ENCODE measurements at places on chromosomes 7 and 10.
A peak's percentile ranks its signal among the peaks of the same experiment; 100 is the strongest.

DNA sequence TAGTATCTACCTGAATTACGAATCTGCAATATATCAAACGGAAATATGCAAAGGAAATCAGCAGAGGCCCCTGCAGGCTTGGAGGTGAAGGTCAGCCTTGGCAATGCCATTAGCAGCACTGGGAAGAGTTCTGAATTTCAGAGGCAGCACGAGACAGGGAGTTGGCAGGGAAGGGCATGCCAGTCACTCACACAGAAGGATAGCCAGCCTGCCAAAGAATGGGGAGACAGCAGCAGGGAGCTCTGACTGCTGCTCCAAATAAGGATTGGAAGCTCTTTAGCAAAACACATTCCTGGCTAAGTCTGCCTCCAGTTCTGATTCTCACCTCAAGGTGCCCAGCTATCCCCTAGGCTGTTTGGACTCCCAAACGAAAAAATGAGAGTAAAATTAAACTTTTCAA lies 188.0 kb downstream of the PDE1C start:
- no peak for DNase-seq

- no peak for DNase-seq
Observed at GRCh38 chr7:19969859-19970493, 196.6 kb upstream of the TMEM196 start.

GRCh38 chr7:101612885-101613515 lies 16.1 kb downstream of the MYL10 start:
- DNase-seq: no peak

DNA sequence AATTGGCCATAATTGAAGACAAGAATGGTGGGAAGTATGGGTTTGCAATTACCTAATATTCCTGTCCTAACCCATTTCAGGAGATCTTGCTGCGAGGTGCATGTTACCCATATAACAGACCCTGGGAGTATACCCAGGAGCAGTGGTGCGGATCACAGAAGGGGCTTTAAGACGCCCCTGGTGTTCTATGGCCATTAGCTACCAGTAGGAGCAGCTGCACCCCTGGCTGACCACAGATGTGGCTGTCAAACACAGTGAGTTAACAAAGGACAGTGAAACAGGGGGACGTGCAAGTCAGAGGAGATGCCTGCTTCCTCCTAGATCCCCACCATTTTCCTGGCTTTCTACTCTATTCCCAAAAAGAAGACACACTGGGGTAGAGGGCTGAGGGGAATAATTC lies 25.2 kb downstream of the AOC1 start:
- DNase-seq: no peak

GRCh38 chr10:50992356-50992901 lies 81.9 kb upstream of the PRKG1 start:
- DNase-seq: no peak

DNA sequence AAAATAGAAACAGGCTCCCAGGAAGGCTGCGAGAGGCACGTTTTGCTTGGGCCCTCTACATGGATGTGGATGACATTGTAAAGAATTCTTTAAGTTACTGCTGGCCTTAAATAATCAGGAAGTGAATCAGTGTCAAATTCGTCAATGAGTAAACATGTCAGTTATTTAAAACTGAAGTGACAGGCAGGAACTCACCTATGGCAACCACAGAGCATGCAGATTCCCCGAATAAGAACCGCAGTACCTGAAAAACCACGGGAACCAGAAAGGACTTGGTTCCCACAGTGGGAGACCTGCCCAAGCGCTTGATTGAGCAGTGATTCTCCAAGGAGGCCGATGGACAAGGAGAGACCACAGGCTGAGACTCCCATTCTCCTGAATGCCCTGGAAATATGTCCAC lies 351.2 kb upstream of the AKR1E2 start:
- DNase-seq: no peak

- no peak for DNase-seq
Observed at GRCh38 chr7:29285444-29285793, 90.8 kb downstream of the CHN2 start.

GRCh38 chr10:9260690-9261089 lies 1206.2 kb downstream of the GATA3 start:
- no peak for DNase-seq

DNA sequence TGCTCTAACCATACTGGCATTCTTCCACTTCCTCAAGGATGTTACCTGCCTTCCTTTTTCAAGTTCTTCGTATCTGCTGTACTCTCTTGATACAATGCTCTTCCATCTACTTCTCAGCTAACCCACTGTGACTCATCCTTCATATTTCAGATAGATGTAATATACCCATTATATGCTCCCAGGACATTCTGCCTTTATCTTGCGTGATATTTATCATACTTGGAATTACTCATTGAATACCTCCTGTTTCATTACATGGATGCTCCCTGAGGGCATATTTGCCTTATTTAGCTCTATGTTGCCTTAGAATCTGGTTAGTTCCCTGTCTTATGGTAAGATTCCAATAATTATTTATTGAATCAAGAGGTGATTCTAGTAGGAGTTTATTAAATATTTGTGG lies 706.4 kb downstream of the SORCS3 start:
- DNase-seq: no peak

DNA sequence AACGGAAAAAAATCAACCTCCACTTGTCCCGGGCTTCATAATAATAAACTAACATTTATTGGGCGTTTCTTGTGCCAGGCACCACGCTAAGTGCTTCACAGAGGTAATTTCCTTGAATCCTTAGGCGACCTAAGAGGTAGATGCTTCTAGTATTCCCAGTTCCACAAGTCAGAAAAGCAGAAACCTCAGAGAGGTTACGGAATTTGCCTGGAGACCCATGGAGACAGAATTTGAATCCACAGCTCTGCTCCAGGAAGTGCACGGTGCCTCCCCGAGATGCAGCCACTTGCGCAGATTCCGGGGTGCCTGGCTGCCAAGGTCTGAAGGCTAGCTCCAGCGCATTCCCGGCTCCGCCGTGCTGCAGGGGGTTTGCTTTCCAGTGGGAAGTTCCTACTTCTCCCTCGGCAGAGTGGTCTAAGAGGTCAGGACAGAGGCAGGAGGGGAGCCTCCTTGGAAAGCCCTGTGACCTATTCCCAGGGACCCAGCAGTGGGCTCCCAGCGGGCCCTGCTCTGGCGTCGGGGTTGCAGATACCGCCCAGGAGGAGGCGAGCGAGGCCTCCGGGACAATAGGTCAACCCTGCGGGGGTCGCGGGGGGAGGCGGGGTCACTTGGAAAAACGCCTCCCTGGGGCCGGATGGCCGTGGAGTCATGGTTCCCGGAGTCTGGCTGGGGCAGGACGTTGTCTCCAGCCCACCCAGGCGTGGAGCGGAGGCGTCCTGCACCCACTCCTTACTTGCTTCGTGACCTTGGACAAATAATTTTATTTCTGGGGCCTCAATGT lies 10.1 kb upstream of the NKX2-3 start:
- no peak for DNase-seq

DNA sequence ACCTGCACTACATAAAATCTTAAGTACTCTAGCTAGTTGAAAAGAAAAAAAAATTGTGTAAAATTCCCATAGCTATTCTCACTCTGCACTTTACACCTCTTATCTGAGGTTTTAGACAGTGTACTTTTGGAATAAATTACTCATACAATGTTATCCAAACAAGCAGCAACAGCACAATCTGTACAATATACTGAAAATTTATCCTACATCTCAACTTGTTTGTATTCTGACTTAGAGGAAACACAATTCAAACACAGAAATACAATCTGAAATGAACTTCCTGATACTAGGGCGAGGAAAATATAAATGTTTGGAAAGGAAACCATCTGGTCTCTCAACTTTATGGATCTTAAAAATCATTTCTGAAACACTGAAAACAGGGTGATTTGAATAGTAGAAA lies 381.7 kb downstream of the THSD7A start:
- no peak for DNase-seq

DNA sequence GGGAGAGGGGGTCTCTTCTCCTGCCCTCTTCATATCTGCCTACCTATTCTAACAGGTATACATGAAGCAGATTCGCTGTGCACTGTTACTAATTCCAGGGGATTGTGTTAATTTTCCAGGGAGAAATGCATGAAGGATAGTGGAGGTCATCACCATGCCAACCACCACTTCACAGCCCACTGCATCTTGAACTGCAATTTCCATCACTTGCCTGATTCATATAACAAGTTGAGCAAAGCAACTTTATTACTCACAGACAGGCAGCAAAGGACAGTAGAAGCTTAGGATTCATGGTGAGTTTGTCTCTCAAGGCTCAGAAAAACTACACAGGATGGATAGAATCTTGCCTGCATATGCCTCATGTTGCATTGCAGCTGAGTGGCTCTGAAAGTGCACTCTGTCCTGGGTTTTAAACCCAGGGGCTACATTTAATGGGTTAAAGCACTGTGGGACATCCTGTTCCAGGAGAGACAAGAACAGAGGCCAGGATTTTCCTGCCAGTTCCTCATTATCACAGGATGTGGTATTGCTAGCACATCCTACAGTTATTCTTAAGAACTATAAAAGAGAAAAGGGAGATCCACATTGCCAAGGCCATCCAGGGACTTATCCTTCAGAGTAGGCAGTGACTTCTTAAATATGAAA lies 136.9 kb upstream of the PRSS1 start:
- no peak for DNase-seq

DNA sequence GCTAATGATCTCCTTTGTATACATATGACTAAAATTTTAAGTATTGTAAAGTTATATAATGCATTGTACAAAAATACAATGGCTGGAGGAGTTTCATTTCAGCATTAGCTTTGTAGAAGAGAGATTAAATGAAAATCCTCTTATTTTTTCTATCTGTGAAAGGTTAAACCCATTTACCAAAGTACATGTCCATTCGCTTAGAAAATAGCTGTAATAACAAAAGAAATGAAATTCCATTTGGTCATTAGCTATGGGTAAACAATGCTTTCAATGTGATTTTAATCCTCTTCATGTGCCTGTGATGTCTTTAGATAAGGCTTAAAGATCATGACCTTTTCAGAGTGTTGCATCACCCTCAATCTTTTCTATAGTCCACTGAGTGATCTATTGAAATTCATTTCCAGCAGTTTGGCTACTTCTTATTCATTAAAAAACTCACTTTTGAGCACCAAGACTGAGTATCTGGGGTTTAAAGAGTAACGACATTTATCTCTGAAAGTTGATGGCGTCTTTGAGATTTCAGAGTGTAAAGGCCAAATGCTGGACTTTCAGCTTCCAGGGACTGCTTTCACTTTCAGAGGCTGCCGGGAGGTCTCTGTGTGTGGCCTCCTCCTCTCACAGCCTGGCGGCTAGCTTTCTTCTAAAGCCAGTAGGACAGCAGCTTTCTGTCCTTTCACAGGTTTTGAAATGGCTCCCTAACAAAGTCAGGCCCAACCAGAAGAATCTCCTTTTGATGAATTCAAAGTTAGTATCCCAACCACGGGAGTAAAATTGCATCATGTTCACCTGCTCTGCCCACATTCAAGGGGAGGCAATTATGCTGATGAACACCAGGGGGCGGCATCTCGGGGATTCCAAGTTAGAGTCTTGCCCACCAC lies 701.4 kb upstream of the COBL start:
- DNase-seq: peak; percentile 55

DNA sequence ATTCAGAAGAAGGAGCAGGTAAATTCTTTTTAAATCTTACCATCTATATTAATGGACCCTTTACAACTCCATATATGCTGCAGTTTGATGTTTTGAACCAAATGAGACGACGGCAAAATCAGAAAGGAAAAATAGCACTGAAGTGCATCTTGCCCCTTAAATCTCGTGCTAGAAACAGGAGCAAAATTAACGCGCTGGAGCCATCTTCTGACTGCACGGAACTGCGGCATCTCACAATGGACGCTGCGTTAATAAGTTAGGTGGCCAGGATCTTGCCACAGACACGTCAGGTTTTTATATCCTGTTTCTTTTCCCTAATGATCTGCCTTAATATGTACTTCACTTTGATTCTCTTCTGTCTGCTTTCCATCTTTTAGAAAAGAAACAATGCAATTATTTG lies 354.5 kb downstream of the TFEC start:
- DNase-seq: peak; percentile 86

DNA sequence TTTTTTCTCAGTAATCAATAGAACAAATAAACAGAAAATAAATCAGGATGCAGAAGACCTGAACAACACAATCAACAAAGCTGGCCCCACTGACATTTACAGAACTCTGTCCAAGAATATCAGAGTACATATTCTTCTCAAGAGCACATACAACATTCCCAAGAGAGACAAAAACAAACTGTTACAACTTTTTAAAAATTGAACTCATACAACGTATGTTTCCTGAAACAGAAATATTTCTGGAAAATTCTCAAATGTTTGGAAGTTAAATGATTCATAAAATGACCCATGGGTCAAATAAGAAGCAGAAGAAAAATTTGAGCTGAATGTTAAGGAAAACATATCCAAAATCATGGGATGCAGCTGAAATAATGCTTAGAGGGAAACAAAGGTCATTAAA lies 93.9 kb upstream of the VIPR2 start:
- no peak for DNase-seq

- DNase-seq: no peak
Observed at GRCh38 chr10:107813451-107814162, 649.1 kb upstream of the SORCS1 start.

GRCh38 chr10:14008740-14009080 lies 322.0 kb downstream of the FRMD4A start:
- no peak for DNase-seq

GRCh38 chr7:15504351-15504750 lies 57.5 kb downstream of the AGMO start:
- no peak for DNase-seq

- no peak for DNase-seq
Observed at GRCh38 chr10:44723619-44724325, 187.4 kb upstream of the TMEM72 start.

GRCh38 chr7:24401628-24402593 lies 117.9 kb downstream of the NPY start:
- peak; percentile 19 for DNase-seq

DNA sequence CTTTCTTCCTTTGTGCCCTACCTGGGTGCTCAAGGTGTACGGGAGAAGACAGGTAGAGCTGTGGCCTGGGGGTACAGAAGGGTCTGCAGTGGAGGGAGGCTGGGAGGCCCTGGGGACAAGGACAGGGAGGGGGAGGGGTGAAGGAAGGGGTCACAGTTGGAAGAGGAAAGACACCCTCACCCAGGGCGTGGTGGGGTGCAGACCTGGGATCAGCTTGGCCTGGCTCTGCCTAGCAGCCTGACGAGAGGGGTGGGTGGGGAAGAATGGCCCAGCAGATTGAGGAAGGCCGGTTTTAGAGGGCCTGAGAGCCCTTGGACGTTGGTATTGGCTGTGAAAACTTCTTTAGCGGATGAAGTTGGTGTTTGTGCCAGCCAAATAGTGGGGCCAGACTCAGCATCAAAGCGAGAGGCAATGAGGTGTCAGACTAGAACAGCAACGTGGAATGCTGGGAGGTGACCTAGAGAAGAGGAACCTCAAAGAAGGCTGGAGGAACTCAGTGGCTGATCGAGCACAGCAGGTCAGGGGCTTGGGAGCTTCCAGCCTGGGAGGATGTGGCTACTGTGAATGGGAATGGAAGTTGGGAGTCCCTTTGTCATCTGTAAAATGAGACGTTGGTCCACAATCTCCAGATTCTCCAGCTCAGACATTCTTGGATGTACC lies 18.1 kb upstream of the TRIM8 start:
- no peak for DNase-seq

GRCh38 chr7:15336146-15336545 lies 225.7 kb downstream of the AGMO start:
- DNase-seq: no peak

- no peak for DNase-seq
Observed at GRCh38 chr10:60978287-60979115, 34.5 kb upstream of the RHOBTB1 start.

Data from SHP77 treated with DMSO at 0.1 percent for 48 hours (cell line).